ENCODE measurements at places on chromosomes 2 and 18.

DNA sequence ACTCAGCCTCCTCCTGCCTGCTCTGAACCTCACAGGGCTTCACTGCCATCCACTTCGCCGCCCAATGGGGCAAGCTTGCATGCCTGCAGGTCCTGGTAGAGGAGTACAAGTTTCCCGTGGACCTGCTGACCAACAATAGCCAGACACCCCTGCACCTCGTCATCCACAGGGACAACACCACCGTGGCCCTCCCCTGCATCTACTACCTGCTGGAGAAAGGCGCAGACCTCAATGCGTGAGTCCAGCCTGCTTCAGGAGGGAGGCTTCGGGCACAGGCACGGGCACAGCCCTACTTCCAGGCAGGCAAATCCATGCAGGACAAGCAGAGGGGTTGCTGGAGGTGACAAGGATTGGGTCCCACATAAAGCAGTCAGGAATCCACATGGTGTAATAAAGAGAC is 1.2 kb downstream of the ANKRD53 start:
- DNase-seq, result no peak

DNA sequence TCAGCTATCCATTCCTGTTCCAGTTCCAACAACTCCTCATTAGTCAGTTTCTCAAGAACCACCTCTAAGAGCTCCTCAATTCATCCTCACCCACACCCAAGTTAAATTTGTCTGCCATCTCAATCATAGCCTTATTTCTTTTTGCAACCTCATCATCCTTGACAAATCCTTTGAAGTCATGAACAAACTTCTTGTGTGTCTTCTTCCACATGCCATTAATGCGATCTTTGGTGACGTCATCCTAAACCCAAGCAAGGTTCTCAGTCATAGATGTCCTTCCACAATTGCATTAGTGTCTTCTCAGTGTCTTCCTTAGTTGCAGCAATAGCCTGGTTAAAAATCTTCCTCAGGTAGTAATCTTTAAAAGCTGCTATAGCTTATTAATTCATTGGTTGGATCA is 71.2 kb upstream of the FSIP2 start:
- DNase-seq, result no peak

GRCh38 chr18:49685231-49685942 is 123.5 kb downstream of the LIPG start:
- DNase-seq, result no peak

GRCh38 chr2:182716650-182716979 is 558 bp downstream of the DNAJC10 start:
- no peak for DNase-seq

DNA sequence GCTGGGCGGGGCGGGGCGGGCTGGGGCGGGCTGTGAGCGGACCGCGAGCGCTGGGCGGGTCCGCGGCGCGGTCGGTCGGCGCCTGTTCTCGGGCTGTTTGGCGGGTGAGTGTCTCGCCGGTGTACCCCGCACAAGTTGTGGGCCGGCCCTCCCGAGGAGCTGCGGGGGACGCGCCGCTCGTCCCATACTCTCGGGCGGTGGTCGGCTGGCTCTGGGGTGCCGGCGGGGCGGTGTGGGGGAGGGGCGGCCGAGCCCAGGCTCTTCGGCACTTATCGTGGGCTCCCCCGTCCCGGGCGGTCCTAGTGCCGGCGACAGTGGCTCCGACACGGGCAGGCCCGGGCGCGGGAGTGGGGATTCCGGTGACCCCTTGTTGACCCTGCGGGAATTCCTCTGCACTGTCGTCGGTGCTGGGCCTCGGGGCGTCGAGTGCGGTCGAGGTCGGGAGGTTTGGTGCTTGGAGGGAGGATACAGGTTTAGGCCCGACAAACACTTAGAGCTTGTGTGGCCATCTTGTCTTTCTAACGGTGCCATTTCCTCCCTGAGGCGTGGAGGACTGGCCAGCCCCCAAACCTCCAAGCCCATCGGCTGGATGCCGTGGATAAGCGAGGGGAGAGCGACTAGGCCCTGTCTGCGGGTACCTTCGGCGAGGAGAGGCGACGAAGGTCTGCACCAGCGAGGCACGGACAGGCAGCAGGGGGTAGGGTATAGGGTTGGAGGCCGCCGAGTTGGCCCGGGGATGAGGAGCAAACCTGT is at the start of gene SEPTIN2:
Gene SEPTIN2 (plus strand): TSS at position 47 of the 753 bp plus-strand sequence. CDS start 8,308 bp downstream, outside the sequence.
- peak; percentile 64 for DNase-seq

GRCh38 chr18:8351161-8351560 is 258.1 kb upstream of the RAB12 start:
- no peak for DNase-seq

DNA sequence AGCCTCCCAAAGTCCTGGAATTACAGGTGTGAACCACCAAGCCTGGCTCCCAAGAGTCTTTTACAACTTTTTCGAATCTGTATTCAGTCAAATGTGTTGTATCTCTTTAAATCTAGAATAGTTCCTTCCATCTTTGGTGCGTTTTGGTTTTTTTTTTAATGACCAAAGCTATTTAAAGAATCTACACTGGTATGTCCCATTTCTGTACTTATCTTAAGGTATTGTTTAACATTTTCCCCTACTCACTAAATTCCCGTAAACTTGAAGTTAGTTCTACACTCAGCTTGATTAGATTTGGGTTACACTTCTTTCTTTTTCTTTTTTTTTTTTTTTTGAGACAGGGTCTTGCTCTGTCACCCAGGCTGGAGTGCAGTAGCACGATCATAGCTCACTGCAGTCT is 63.8 kb downstream of the TMEM237 start:
- DNase-seq, result no peak

Data from stimulated activated CD4-positive, alpha-beta T cell treated with anti-CD3 and anti-CD28 coated beads, Interleukin-15, amount 100 ng/mL, for 1 hour (primary cell).